Stimulated activated memory B cell treated with anti-CD40 and anti-IgM and Interleukin-4, amounts not matched to agents 10 μg/mL and 1 μg/mL and 100 μg/mL, for 72 hours (primary cell): ENCODE measurements at places on chromosomes 5 and 9.
A peak's percentile ranks its signal among the peaks of the same experiment; 100 is the strongest.

DNA sequence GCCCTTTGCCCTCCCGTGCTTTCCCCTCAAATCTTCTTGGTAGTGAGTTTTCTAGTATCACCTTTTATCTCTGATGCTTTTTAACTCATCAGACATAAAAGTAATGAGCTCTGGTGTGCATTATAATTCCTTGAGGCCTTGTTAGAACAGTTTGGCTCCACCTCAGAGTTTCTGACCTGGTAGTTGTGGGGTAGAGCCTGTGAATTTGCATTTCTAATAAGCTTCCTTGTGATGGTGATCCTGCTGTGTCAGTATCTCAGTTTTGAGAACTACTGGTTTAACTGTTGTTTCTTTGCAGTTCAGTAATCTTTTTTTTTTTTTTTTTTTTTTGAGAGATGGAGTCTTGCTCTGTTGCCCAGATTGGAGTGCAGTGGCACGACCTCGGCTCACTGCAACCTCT, 31.1 kb downstream of the UBE2D2 start:
- ATAC-seq: peak; percentile 79

DNA sequence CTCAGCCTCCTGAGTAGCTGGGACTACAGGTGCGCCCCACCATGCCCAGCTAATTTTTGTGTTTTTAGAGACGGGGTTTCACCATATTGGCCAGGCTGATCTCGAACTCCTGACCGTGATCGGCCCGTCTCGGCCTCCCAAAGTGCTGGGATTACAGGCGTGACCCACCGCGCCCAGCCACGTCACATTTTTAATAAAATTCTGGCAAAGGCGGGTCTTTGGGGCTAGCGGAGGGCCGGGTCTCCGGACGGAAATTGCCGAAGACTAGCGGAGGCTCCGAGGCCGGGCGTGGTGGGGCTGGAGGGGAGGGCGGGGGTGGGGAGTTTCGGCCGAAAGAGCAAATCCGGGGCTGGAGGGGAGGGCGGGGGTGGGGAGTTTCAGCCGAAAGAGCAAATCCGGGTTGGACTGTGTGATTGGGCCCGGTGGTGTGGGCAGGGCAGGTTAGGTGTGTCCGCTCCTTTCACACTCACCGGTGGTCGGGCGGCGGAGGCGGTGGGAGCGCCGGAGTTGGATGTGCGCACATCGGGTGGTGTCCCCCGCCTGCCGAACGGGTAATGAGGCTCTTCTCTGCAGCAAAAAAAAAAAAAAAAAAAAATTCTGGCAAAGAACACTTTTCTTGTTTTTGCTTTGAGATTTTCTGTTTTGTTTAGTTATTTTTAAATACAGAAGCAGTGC, 27.1 kb downstream of the RUFY1 start:
- ATAC-seq: no peak

- ATAC-seq: peak; percentile 41
Observed at GRCh38 chr5:158635565-158635964, 464.2 kb downstream of the EBF1 start.

DNA sequence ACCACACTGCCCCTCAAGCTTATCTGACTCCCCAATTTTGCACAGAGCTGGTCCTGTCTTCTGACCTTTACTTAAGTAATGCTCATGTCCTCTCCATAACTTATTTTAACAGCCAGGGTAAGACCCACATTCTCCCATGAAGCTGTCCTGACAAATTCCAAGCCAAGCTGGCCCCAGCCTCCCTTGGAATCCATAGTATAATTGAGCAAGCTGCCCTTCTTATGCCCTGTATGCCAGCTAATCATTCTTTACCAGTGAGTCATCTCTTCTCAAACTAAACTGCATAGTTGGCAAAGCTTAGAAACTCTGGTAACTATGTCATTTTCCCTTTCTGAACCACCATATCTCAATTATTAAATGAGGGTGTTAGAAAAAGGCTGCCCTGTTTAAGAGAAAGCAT, 92.4 kb downstream of the NFIB start:
- no peak for ATAC-seq

DNA sequence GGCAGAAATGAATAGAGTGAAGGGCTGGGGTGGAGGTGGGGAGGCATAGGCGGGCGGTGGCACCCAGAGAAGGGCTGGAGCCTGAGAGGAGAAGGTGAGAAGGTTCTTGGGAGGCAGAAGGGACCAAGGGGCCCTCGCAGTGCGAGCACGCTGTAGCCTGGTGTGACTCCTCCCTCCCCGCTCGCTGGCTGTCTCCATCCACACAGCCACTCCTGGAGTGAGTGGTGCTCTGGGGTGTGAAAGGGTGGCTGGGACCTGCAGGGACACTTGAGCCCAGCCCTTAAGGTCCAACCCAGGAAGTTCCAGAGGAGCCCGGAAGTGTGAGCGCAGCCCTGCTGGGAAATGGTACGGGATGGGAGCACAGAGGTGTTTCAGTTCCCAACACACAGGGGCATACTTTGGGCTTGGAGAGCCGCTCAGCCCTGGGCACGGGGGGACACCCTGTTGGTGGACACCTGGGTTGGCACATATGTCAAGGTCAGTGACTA, 9.3 kb upstream of the SCGB3A1 start:
- ATAC-seq: no peak

- no peak for ATAC-seq
Observed at GRCh38 chr5:67234671-67235176, 38.1 kb upstream of the CD180 start.

GRCh38 chr5:20166456-20166855, 178.5 kb upstream of the CDH18 start:
- no peak for ATAC-seq

- ATAC-seq: no peak
Observed at GRCh38 chr9:5561828-5562488, 51.6 kb downstream of the PDCD1LG2 start.

DNA sequence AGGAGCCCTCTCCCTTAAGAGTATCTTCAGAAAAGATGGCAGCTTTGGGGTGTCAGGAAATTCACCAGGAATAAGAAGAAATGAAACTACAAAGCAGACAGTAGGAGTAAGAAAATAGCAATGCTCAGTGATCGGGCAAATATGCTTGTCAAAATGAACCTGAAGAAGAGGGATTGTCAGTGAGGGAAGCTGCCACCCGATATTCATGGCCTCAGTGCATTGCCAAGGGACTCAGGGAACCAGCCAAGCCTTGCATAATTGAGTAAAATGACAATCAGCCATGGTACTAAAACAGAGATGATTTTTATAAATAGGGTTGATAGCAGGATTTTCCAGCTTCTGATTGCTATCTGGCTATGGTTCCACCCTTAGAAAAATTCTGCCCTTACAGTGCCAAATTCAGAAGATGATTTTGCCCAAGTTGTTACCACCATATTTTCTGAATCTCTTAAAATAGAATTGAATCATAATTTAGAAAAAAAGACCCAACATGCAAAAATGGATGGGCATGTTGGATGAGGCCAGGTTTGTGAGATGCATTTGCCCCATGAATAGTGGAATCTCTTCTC, 274.0 kb downstream of the NTRK2 start:
- ATAC-seq: no peak

GRCh38 chr5:139696894-139697658, 48.9 kb downstream of the CXXC5 start:
- peak; percentile 70 for ATAC-seq

DNA sequence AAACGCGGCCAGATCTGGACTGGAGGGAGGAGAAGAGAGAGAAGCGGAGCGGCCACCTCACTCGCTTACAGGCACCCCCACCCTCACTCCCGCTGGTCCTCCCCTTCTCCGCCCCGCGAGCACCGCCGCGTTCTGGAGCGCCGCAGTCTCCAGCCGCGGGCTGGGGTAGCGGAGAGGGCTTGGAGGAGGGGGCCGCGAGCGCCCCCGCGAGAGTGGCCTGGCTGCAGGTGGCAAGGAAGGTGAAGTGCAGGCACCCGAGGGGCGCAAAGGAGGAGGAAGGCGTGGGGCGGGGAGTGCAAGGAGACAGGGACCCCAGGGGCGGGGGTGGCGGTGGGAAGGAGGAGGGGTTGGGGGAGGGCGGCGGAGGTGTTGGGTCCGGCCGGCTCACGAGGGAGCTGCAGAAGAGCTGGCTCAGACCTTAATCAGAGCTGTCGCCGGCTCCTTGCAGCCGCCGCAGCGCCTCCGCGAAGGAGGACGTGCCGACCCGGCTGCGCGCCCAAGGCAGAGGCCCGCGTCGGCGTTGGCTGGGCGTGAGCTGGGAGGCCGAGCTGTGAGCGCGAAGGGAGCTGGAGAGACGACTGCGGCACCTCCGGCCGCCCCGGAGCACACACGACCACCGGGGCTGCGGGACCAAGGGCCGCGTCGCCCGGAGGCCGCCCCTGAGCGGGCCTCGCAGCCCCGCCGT, at the start of gene DMRT3:
TSS of gene DMRT3 (plus strand) at position 398 of the 685 bp plus-strand sequence. CDS start 347 bp downstream, outside the sequence.
- ATAC-seq: no peak

DNA sequence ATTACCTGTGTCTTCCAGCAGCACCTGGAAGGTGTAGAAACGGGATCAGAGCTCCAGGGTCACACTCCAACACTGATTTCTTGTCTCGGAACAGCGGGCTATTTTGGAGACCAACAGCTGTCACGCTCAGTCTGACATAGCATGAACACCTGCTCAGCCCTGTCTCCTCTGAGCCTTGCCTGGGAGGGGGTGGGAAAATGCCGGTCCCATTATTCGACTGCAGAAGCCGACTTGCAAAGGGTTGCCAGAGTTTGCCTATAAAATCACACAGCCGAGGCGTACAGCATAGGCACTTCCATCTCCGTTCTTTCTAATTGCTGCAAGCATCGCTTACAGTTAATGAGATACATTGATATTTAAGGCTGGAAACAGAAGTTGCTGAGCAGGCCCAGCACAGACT, 300.8 kb upstream of the MSX2 start:
- ATAC-seq: no peak

DNA sequence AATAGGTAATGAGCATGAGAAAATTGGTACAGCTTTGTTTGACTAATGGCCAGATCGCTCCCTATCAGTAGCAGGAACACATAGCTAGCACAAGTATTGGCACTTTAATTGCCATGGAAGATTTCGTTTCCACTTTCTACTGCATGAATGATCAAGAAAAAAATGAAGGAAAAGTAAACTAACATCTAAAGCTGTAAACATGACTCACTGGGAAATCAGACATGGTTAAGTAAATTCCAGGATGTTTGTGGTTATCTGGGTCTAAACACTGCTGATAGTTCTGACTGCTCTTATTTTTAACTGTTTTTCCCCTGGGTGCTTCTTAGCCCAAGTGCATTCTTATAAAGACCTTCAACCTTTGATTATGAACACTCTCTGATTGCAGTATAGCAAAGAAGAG, 388.9 kb downstream of the NR2F1-AS1 start:
- no peak for ATAC-seq

- no peak for ATAC-seq
Observed at GRCh38 chr5:35971186-35971877, 19.9 kb downstream of the UGT3A1 start.

DNA sequence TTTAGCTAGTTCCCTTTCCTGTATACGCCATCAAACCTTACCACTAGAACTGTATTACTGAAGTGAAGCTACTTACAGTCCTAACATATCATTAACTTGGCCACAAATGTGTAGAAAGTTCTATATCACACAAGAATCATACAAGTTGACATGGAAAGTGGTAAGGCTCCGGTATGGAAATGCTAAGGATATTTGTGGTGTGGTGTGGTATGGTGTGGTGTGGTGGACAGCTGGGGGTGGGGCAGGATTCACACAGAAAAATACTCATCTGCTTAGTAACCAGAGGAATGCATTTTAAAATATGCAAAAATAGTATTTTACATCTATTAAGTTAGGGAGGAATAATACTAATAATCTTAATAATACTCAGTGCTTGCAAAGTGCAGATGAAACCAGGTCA, 69.4 kb downstream of the TRPC7 start:
- no peak for ATAC-seq

DNA sequence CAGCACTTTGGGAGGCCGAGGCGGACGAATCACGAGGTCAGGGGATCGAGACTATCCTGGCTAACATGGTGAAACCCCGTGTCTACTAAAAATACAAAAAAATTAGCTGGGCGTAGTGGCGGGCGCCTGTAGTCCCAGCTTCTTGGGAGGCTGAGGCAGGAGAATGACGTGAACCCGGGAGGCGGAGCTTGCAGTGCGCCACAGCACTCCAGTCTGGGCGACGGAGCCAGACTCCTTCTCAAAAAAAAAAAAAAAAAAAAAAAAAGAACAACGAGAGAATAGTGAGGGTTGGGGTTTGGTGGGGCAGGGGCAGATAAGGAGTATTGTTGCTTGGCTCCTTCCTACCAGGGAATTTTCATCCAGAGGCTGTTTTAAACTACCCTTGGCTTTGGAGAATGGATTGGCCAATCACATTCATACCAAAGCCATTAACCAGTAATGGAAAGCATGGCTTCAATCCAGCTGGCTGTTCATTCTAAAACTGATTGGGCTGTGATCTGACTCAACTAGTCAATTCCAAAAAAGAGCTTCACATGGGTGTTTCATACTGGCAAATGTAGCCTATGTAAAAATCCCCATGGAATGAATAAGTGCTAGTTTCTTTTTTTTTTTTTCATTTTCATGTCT, 64.4 kb downstream of the PLCXD3 start:
- ATAC-seq: no peak

DNA sequence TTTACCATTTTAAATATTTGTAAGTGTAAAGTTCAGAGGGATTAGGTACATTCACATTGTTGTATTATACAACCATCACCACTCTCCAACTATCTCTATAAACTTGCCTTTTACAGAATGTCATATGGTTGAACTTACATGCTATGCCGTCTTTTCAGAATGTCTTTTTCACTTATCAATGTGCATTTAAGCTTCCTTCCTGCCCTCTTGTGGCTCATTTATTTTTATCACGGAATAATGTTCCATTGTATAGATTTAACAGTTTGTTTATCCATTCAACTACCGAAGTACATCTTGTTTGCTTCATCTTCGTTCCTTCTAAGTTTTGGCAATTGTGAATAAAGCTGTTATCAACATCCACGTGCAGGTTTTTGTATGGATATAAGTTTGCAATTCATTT, 133.3 kb upstream of the C6 start:
- ATAC-seq: no peak

DNA sequence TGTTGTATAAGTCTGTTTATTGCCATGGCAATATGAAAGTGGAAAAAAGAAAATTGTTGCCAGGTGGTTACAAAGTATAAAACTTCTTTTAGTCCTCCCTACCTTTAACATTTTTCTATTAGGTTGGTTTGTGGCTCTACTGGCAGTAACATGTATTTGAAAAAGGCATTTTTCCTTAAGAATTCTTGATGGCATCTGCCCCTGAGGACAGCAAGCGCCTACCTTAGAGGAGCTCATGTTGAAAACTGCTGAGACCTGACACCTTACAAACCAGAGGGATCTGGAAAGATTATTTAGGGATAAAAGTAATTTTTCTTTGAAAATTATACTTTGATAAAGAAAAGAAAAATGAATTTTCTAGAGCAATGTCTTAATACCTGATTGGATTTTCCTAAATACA, 208.1 kb downstream of the CAVIN4 start:
- ATAC-seq: no peak

DNA sequence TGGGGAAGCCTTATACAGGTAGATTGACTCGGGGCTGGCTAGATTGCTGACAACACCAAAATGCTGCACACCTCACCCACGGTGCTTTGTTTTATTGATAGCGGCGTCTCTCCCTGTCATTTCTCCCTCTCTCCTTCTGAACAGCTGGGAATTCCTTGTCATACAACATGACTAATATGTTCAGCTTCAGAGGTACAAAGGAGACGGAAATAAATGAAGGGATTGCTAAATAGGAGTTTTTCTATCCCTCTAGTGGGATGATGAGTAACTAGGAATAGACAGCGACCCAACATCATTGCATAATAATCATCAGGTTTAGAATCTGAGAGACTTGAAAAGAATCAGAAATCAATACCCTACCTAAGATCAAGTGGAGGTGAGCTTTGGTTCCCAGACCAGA, 337.7 kb upstream of the PANK3 start:
- ATAC-seq: no peak

GRCh38 chr9:134374301-134375010, 48.2 kb downstream of the RXRA start:
- ATAC-seq: no peak
